ENCODE measurements at places on chromosomes 6 and 20.

GRCh38 chr6:142303176-142303533, 1.3 kb downstream of the ADGRG6 start:
- peaks cover 6% of the 10 kb centered on the region for H3K4me1 ChIP-seq
- H3K36me3 ChIP-seq, result no peaks in the 10 kb centered on the region
- DNase-seq, result no peak
- H3K27me3 ChIP-seq, result no peaks in the 10 kb centered on the region
- H3K27ac ChIP-seq, result no peak overlapping the region
- no peak overlapping the region for H3K4me3 ChIP-seq

GRCh38 chr20:19815553-19815991, 57.5 kb downstream of the RIN2 start:
- H3K27me3 ChIP-seq, result no peaks in the 10 kb centered on the region
- H3K4me1 ChIP-seq, result no peaks in the 10 kb centered on the region
- H3K36me3 ChIP-seq, result no peaks in the 10 kb centered on the region
- no peak overlapping the region for H3K4me3 ChIP-seq
- peak overlapping the region; percentile 42 for H3K27ac ChIP-seq

DNA sequence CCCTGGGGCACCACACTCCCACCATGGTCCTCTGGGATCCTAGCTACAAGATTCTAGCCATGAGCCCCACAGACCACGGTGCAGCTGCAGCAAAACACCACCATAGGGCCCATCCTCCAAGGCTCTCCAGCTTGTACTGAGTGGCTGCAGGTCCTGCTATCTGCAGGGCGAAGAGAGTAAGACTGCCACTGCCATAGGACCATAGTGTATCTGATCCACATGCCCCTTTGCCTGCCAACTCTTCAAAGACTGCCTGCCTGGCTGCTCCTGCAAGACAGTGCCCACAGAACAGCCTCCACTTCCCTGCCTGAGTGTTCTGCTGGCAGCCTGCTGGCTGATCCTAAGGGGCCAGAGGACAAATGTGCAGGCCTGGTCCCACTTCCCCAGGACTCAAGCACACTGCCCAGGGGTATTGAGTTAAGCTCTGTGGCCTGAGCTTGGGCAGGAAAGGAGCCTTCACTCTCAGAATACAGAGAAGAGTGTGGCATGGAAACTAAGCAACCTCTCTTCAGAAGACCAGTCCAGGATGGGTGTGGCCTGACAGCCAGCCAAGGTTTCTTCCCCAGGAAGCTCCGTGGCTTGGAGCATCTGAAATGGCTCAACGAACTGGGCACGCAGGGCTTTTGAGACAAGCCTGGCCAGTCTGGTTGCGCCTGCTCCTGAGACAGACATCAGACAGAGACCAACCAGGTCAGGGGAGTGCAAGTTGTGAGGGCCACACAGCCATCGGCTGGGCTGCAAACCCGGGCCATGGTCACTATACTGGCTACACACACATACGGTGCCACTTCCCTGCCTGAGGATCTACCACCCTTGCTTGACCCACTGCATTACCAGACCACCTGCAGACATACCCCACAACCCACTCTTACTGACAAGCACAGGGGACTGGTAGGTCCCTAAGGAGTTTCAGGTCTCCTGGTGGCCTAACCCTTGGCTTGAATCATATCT, 54.5 kb downstream of the RNGTT start:
- H3K4me1 ChIP-seq, result no peaks in the 10 kb centered on the region
- DNase-seq, result no peak
- H3K36me3 ChIP-seq, result peaks cover 3% of the 10 kb centered on the region
- H3K4me3 ChIP-seq, result no peak overlapping the region

- no peaks in the 10 kb centered on the region for H3K36me3 ChIP-seq
- peaks cover 5% of the 10 kb centered on the region for H3K4me1 ChIP-seq
- no peak for DNase-seq
- H3K4me3 ChIP-seq, result no peak overlapping the region
- no peak overlapping the region for H3K27ac ChIP-seq
Measured at GRCh38 chr6:154594496-154595198, 84.2 kb upstream of the CNKSR3 start.

DNA sequence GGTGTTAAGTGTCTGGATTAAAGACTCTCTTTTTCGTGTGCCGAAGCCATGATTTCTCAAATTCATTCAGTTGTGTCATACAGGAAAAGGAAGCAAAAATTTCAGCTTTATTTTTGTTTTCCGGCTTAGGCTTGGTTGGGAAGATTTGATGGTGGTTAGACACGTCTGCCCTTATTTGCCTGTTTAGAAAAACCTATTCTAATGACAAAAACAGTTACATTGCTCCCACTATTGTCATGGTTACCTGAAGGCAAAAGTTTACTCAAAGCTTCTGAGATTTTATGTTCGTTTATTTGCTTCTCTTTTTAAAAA, 982 bp downstream of the DNAJC5 start:
- H3K27ac ChIP-seq, result no peak overlapping the region
- no peak for DNase-seq
- H3K4me3 ChIP-seq, result no peak overlapping the region
- H3K36me3 ChIP-seq, result peaks cover 21% of the 10 kb centered on the region
- peaks cover 8% of the 10 kb centered on the region for H3K4me1 ChIP-seq
- H3K27me3 ChIP-seq, result no peaks in the 10 kb centered on the region

- no peak for DNase-seq
- H3K4me3 ChIP-seq, result no peak overlapping the region
- peaks cover 12% of the 10 kb centered on the region for H3K4me1 ChIP-seq
- no peaks in the 10 kb centered on the region for H3K36me3 ChIP-seq
- no peaks in the 10 kb centered on the region for H3K27me3 ChIP-seq
- no peak overlapping the region for H3K27ac ChIP-seq
Measured at GRCh38 chr6:139605350-139605749, 230.9 kb upstream of the CITED2 start.

DNA sequence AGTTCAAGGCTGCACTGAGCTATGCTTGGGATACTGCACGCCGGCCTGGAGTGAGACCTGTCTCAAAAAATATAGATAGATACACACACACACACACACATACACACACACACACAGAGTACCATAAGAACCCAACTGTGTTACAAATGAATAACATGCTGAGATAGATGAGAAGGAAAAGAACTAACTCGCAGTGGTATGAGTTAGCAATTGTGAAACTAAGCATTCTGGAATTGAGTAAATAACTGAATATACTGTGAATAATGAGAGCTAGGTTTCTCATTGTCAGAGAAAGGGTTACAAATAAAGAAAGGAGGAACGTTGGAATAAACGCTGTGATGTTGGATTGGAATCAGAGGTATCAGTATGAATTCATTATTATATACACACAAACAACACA, 14.6 kb upstream of the FAXC start:
- no peak overlapping the region for H3K4me3 ChIP-seq
- H3K4me1 ChIP-seq, result no peaks in the 10 kb centered on the region
- DNase-seq, result no peak

- no peaks in the 10 kb centered on the region for H3K27me3 ChIP-seq
- H3K4me3 ChIP-seq, result no peak overlapping the region
- DNase-seq, result no peak
- no peaks in the 10 kb centered on the region for H3K4me1 ChIP-seq
- no peak overlapping the region for H3K27ac ChIP-seq
- H3K36me3 ChIP-seq, result peaks cover 23% of the 10 kb centered on the region
Measured at GRCh38 chr20:35635652-35636051, 20.0 kb downstream of the SPAG4 start.

DNA sequence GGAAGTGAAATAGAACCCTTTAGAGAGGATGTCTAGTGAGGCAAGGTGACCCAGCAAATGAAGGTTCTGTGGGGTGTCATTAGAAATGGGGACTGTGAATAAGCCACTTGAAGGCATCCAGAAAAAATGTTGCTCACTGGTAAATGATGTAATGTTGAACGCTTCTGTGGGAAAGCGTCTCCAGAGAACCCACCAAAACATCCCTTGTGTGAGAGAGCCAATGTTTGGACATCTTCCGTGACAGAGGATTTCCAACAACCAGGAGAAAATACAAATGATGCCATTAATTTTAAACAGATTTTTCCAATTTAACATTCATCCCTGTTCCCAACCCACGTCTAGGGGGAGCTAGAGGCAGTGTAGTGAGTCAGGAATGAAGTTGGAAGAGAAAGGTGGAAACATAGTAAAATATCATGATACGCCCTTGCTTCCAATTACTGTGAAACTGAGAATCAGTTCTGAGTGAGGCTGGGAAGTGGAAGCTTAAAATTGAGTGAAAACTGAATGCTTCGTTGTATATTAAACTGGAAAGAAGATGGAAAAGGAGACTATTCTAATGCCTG, 584.2 kb downstream of the CD109 start:
- no peak overlapping the region for H3K4me3 ChIP-seq
- H3K4me1 ChIP-seq, result no peaks in the 10 kb centered on the region
- H3K27me3 ChIP-seq, result no peaks in the 10 kb centered on the region
- no peaks in the 10 kb centered on the region for H3K36me3 ChIP-seq

GRCh38 chr6:27468334-27468733, 4.6 kb downstream of the ZNF184 start:
- no peaks in the 10 kb centered on the region for H3K27me3 ChIP-seq
- H3K4me3 ChIP-seq, result no peak overlapping the region
- H3K4me1 ChIP-seq, result no peaks in the 10 kb centered on the region
- H3K27ac ChIP-seq, result no peak overlapping the region

GRCh38 chr6:39100358-39100757, 14.6 kb downstream of the SAYSD1 start:
- no peaks in the 10 kb centered on the region for H3K36me3 ChIP-seq
- DNase-seq, result no peak
- H3K4me1 ChIP-seq, result no peaks in the 10 kb centered on the region
- no peaks in the 10 kb centered on the region for H3K27me3 ChIP-seq

GRCh38 chr20:23637282-23638221, at the start of gene CST3:
CST3 (minus strand) TSS chr20:23637955; CDS start chr20:23637862, 93 bp downstream.
- DNase-seq, result peak; percentile 54
- peaks cover 5% of the 10 kb centered on the region for H3K36me3 ChIP-seq
- no peaks in the 10 kb centered on the region for H3K27me3 ChIP-seq
- H3K27ac ChIP-seq, result peak within 1 kb of the TSS; percentile 28
- peak within 1 kb of the TSS; percentile 78 for H3K4me3 ChIP-seq

GRCh38 chr20:54122189-54122588, 51.6 kb downstream of the CYP24A1 start:
- DNase-seq, result no peak
- no peaks in the 10 kb centered on the region for H3K36me3 ChIP-seq
- H3K27me3 ChIP-seq, result no peaks in the 10 kb centered on the region

DNA sequence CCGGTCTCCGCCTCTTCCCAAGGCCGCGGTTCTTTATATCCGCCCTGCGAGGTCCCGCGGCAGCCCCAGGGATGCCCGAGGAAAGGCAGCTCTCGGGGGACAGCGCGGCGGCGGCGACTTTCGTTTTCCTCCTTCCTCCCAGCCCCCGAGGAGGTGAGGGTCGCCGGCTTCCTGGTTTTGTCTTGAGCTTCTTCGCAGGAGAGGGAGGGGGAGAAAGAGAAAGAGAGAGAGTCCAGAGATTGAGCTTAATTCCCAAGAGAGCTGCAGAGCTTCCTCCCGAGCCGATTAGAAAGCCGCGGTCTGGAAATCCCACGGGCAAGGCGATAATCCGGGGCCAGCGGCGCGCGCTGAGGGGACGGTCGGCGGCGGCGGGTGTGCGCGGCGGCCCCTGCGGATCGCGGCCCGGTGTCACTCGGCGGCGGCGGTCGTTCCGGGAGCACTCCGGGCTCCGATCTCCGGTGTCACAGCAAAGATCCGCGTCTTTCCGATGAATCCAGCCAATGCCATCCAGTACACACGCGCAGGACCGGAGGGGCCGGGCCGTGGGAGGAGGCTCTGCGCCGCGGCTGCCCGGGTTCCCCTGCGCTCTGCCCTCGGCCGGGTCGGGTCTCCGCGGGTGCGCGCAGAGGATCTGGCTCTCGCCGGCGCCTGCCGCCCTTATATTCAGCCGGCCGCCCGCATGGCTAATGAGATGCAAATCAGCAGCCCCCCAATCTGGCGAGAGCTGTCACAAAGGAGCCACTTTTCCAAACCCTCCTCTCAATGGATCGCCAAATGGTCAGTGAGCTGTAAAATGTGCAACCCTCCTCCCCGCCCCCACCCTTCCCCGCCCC, at the start of gene DLL1:
Gene DLL1, minus strand, starts transcription at position 783 of the 833 bp plus-strand sequence. CDS start 939 bp downstream, outside the sequence.
- peaks cover 11% of the 10 kb centered on the region for H3K36me3 ChIP-seq
- DNase-seq, result peak; percentile 44
- H3K27me3 ChIP-seq, result peaks cover 69% of the 10 kb centered on the region

DNA sequence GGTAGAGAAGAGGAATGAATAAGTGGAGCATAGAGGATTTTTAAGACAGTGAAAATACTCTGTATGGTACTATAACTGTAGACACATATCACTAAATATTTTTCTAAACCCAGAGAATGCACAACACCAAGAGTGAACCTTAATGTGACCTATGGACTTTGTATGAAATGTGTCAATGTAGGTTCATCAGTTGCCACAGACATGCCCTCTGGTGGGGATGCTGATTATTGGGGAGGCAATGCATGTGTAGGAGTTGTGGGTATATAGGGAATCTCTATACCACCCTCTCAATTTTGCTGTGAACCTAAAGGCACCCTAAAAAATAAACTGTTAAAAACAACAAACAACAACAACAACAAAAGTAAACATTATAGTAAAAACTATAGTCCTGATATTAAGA, 293.7 kb downstream of the RNF144B start:
- H3K27me3 ChIP-seq, result no peaks in the 10 kb centered on the region
- no peak overlapping the region for H3K27ac ChIP-seq
- no peaks in the 10 kb centered on the region for H3K36me3 ChIP-seq
- H3K4me3 ChIP-seq, result no peak overlapping the region
- DNase-seq, result no peak

- no peaks in the 10 kb centered on the region for H3K4me1 ChIP-seq
- no peaks in the 10 kb centered on the region for H3K36me3 ChIP-seq
- peak; percentile 38 for DNase-seq
- no peaks in the 10 kb centered on the region for H3K27me3 ChIP-seq
- H3K27ac ChIP-seq, result no peak overlapping the region
- H3K4me3 ChIP-seq, result no peak overlapping the region
Measured at GRCh38 chr20:14687313-14687712, 349.9 kb upstream of the FLRT3 start.

DNA sequence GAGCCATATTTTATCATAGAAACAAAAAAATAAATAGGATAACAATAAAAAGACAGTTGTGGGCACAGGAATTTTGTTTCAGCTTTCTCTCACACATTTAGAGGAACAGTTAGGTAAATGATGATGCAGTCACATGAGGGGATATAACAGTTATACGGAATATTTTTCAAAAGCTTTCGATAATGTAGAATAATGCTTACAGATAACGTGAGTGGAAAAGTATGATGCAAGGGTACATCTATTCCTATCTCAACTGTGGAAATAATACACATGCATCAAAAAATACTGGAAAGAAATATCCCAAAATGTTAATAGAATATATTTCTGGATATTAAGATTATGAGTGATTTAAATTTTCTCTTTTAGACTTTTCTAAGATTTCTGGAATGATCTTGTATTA, 114.0 kb downstream of the AFG1L start:
- no peak overlapping the region for H3K27ac ChIP-seq
- peaks cover 4% of the 10 kb centered on the region for H3K36me3 ChIP-seq
- no peak for DNase-seq
- no peaks in the 10 kb centered on the region for H3K4me1 ChIP-seq
- no peak overlapping the region for H3K4me3 ChIP-seq

DNA sequence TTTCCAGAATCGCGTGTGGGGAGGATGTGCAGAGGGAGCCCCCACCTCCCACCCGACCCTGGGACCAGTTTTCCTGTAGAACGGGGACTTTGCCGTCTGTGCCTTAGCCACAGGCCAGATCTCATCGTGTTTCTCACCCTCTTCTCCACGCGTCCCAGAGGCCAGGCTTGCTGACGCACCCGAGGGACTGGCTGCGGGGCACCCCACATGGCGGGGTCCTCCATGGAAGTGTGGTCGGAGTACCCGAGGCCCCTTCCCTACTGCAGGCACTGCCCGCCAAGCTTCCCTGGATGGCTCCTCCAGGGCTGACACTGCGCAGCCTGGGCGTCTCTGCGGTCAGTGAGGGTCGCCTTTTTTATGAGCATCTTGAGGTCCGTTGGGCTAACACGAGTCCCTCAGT, 346.5 kb downstream of the CDH4 start:
- no peak overlapping the region for H3K4me3 ChIP-seq
- H3K27ac ChIP-seq, result no peak overlapping the region
- no peaks in the 10 kb centered on the region for H3K4me1 ChIP-seq

All from trophoblast cell (in vitro differentiated cells and primary cell).